ENCODE measurements at places on chromosomes 1 and 21. TPM values are rescaled to one million over a fixed set of nuclear protein-coding genes. Genes with fewer than 3 reads are reported as not detected.
A peak's percentile ranks its signal among the peaks of the same experiment; 100 is the strongest.

GRCh38 chr1:205458777-205459566 is 3.1 kb upstream of the BLACAT1 start:
- H3K4me1 ChIP-seq: peaks cover 8% of the 10 kb centered on the region
- no peak overlapping the region for H3K27ac ChIP-seq
- H3K36me3 ChIP-seq: no peaks in the 10 kb centered on the region
- no peak overlapping the region for H3K4me3 ChIP-seq
- H3K27me3 ChIP-seq: peaks cover 49% of the 10 kb centered on the region
- DNase-seq: no peak

Gene SHE
- 6.3 TPM for total RNA-seq

DNA sequence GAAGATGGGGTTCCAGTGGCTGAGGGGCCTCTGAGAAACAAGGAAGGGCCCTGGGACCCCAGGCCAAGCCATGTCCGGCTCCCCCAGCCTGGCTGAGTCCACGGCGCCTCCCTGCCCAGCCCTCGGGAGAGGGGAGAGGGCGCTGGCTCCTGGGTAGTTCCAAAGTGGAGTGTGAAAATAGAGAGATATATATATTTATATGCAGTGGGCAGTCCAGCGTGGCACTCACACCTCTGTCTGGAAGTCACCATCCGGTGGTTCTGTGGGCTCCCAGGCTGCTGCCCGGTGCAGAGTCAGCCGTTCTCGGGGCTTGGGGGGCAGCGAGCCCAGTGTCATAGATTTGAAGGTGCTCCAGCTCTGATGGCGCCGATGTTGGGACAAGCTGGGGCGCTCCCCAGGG is 23.4 kb upstream of the COL16A1 start:
- H3K4me1 ChIP-seq: no peaks in the 10 kb centered on the region
- H3K27me3 ChIP-seq: no peaks in the 10 kb centered on the region
- H3K27ac ChIP-seq: no peak overlapping the region

GRCh38 chr21:14841511-14842472 is 223.0 kb downstream of the NRIP1 start:
- H3K27me3 ChIP-seq: no peaks in the 10 kb centered on the region
- DNase-seq: no peak
- no peak overlapping the region for H3K4me3 ChIP-seq
- H3K27ac ChIP-seq: no peak overlapping the region
- no peaks in the 10 kb centered on the region for H3K4me1 ChIP-seq
- H3K36me3 ChIP-seq: no peaks in the 10 kb centered on the region

Gene PCSK9
- total RNA-seq: 0.15 TPM

GRCh38 chr21:42120101-42120902 is 49.2 kb downstream of the UMODL1 start:
- H3K36me3 ChIP-seq: no peaks in the 10 kb centered on the region
- H3K27ac ChIP-seq: peak overlapping the region; percentile 15
- H3K4me1 ChIP-seq: peaks cover 8% of the 10 kb centered on the region
- no peaks in the 10 kb centered on the region for H3K27me3 ChIP-seq
- H3K4me3 ChIP-seq: no peak overlapping the region

Gene TEDDM1
- not detected for total RNA-seq

DNA sequence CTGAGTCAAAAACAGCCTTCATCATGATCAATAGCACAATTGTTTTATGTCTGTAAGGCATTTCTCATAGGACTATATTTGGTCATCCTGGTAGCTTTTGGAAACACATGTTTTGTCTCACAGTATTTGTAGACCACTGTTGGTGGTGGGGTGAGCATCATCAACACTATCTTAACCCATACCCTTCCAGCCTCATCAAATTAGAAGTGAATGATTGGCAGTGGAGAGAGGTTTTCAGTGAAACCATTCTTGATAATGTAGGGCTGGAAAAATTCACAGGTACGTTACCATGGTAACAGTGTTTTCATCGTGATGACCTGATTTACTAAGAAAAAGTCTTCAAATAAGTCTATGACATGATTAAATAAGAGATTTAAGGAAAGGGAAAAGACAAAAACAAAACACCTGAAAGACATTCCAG is 45.3 kb upstream of the C1orf105 start:
- no peaks in the 10 kb centered on the region for H3K36me3 ChIP-seq
- H3K27me3 ChIP-seq: no peaks in the 10 kb centered on the region
- DNase-seq: no peak
- no peak overlapping the region for H3K4me3 ChIP-seq

Gene CDC42BPA
- 39.8 TPM for total RNA-seq

- DNase-seq: no peak
- H3K4me3 ChIP-seq: no peak overlapping the region
- H3K27me3 ChIP-seq: no peaks in the 10 kb centered on the region
These were observed 132.5 kb upstream of the SYT6 start for GRCh38 chr1:114286179-114286578.

Gene SPRR1B
- total RNA-seq: not detected

- H3K36me3 ChIP-seq: peaks cover 14% of the 10 kb centered on the region
- H3K27me3 ChIP-seq: no peaks in the 10 kb centered on the region
- H3K4me3 ChIP-seq: no peak overlapping the region
- no peaks in the 10 kb centered on the region for H3K4me1 ChIP-seq
- no peak for DNase-seq
- H3K27ac ChIP-seq: no peak overlapping the region
These were observed 74.4 kb downstream of the PTPRU start for GRCh38 chr1:29310616-29311180.

GRCh38 chr1:230681599-230681998 is 32.3 kb downstream of the AGT start:
- peaks cover 6% of the 10 kb centered on the region for H3K36me3 ChIP-seq
- no peaks in the 10 kb centered on the region for H3K27me3 ChIP-seq
